ENCODE measurements at places on chromosomes 2 and 18.

DNA sequence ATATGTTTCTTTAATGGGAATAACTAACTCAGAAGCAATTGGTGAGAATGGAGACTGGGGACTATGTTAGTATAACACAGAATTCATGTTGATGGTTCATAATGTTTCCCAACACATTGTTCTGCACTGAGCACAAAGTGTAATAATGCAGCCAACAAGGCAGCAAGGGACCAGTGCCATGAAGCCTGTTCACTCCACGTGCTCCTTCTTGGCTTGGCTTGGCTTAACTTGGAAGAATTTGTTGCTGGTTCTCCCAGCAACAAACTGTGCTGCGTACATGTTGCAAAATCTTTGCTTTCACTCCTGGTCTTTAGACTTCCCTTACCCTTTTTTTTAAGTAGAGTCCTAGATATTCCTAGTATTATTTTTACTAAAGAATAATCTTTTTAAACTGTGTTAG, 129.7 kb downstream of the MAP3K20 start:
- DNase-seq = no peak

- DNase-seq = no peak
These were observed 36.5 kb downstream of the AP1S3 start for GRCh38 chr2:223800908-223801307.

DNA sequence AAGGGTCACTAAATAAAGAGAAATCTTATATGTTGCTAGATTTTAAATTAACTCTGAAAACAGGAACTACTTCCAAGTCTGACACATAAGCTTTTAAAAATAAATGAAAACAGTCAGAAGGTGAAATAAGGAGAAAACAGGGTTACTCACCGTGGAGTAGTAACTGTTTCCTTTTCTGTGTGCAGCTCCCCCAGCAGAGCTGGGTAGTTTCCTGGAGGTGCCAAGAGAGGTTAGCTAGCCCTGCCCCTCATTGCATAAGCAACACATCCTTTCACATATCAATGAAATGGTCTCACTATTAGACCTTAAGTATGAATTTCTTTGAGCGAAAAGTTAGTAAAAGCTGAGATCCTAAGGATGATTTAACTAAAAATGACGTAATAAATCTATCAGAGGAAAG, 54.0 kb upstream of the GPR75 start:
- DNase-seq = no peak

DNA sequence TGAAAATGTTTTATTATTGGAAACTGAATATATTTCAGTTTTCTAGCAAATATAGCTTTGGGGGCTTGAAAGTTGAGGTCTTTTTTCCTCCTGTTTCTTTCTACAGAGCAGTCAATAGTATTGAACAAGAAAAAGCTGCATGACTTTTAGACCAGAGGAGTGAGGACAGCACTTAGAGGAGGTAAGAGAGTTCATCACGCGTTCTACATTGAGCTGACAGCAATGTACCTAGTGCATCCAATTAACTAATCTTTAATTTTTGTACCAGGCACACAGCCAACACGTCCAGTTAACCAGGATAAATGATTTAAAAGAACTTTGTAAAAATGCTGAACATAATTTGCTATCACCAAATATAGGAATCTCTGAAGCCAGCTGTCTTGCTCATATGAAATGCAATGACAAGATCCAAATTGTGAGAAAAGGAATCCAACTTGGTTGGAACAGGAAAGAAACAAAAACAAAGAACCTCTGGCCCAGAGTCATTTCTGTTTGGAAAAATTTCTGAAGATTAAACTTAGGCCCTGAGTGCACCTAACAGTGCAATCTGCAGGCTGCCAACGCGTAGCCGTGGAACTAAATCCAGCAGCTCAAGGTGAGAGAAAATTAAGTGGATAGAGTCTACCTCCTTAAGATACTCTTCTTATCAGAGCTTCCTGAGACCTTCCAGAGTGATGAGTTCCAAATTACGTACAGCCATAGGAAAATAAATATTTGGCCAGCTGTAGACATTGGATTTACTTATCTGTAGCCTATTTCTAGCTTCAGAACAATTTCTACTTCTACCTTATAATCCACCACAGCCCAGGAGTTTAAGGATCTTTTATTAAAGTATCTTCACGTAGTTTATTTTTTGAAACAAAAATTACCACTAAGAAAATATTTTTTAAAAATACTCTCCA, 20.6 kb upstream of the SPTBN1 start:
- DNase-seq = no peak

- no peak for DNase-seq
These were observed 193.4 kb downstream of the WDR7 start for GRCh38 chr18:56844556-56844955.

DNA sequence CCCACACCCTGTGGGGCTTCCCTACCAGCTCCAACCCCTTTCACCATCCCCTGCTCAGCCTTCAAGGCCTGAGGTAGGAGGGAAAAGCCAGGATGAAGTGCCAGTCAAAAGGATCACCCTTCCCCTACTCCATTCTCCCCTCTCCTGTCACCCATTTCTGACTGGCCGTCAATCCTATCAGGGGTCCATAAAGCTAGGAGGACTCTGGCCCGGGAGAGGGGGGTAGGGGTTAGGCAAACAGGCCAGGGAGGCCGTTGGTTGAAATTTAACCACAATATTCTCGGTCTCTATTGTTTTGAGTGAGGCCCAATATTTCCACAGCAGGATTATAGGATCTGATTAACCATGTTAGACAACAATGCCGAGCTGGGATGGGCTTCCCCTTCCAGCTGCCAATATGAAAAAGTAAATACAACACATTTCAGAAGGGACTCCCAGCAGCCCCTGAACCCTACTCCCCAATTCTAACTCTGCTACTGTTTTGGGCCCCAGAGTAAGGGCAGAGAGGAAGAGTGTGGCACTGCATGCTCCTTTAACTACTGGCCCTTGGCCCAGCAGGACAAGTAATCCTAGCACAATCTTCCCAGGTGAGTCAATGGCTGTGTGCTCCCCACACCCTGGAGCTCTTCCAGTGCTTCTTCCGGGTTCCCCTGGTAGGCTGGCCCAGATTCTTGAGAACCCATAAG, 10.6 kb upstream of the IHH start:
- no peak for DNase-seq

- no peak for DNase-seq
These were observed 16.5 kb downstream of the SUMO1 start for GRCh38 chr2:202221873-202222272.

GRCh38 chr18:28065031-28065792, 111.7 kb downstream of the CDH2 start:
- no peak for DNase-seq

- no peak for DNase-seq
These were observed 77.6 kb downstream of the AFF3 start for GRCh38 chr2:100064592-100065428.

DNA sequence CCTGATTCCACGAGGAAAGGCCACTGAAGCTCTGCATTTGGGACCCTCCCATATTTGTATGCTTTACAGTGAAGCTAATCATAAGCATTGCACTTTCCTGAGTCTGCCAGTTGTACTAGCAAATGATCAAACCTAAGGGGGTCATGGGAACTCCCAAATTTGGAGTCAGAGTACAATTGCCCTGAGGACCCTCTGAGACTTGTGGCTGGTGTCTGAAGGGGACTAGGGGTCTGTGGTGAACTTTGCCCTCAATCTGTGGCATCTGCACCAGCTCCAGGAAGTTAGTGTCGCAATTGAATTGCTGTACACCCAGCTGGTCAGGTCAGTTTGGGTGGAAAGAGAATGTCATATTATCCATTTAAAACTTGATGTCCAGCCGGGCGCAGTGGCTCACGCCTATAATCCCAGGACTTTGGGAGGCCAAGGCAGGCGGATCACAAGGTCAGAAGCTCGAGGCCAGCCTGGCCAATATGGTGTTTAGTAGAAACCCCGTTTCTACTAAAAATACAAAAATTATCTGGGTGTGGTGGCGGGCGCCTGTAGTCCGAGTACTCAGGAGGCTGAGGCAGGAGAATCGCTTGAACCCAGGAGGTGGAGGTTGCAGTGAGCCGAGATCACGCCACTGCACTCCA, 18.1 kb downstream of the SOWAHC start:
- DNase-seq = no peak

DNA sequence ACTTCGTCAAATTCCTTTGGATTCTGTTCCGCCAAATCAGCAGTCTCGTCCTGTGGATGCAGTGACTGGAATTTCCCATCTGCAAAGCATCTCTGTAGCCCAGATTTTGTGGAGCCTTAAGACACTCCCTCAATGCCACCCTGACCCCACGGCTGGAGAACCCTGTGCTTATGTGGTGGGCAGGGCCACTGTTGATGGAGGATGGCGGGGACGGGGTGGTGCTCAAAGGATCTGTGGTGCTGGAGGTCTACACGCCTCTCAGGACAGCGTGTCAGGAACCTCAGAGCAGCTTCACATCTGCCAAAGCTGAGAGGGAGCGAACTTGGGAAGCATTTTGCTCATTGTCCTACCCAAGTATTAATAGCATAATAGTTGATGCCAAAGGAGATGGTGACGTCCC, 200.1 kb downstream of the MGAT5 start:
- no peak for DNase-seq

- no peak for DNase-seq
These were observed 128.3 kb downstream of the SATB2 start for GRCh38 chr2:199329466-199329865.

GRCh38 chr2:33378556-33379210, 97.8 kb upstream of the RASGRP3 start:
- DNase-seq = no peak

- no peak for DNase-seq
These were observed 2.2 kb upstream of the CAD start for GRCh38 chr2:27214941-27215340.

DNA sequence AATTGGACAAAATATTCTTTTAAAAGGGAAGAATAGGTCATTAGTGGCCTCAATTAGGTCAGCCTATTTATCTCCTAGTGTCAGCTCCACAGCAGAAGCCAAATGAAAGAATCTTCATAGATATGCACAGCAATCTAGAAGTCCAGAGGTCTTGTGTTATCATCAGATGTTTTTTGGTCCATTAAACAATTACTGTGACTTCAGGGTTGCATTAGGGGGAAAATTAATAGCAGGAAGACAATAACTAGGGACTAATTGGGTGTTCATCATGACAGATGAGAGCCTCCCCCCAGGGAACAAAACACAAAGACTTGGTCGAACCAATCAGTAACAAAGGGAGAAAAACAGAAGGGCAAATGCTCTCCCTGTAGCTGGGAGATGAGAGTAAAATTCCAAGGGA, 264.7 kb downstream of the PTH2R start:
- DNase-seq = no peak

DNA sequence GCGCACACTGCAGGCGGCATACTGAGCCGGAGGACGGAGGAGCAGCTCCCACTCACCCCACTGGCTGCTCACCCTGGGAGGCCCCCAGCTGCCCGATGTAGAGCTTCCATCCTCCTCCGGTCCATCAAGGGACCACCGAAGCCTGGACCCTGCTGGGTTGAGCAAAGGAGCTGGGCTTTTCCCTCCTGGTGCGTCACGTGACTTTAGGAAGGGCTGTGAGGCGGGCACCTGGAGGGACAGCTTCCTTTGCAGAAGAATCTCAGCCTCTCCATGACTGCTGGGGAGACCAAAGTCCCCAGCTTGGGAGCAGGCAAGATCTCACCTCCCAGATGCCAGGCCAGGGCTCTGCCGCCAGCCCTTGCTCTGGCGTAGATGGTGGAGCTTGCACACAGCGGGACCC, 102.7 kb downstream of the TWIST2 start:
- DNase-seq = no peak

- no peak for DNase-seq
These were observed 174.3 kb downstream of the RBM43 start for GRCh38 chr2:151087377-151087776.
